Hippocampal formation (tissue), 2 donors: ENCODE measurements at places on chromosomes 7 and 10.

DNA sequence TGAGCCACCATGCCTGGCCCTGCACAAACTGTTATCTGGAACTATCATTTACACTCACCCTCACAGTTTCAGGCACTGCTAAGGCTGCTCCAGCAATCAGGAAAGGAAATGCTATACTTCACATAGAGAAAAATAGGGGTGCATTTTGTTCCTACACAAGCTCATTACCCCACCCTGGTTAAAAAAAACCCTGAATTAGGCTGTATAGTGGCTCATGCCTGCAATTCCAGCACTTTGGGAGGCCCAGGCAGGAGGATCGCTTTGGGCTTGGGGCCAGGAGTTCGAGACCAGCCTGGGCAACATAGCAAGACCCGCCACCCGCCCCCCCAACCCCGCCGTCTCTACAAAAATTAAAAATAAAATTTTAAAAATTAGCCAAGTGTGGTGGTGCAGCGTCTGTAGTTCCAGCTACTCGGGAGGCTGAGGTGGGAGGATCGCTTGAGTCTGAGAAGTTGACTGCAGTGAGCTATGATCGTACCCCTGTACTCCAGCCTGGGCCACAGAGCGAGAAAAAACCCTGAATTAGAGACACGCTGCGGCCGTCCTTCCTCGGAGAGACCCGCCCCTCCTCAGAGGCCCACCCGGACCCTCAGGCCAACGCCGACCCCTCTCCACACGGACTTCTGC lies 539 bp downstream of the PTCD1 start:
- DNase-seq, result no peak

GRCh38 chr10:25907261-25907660 lies 26.8 kb upstream of the MYO3A start:
- no peak for DNase-seq

DNA sequence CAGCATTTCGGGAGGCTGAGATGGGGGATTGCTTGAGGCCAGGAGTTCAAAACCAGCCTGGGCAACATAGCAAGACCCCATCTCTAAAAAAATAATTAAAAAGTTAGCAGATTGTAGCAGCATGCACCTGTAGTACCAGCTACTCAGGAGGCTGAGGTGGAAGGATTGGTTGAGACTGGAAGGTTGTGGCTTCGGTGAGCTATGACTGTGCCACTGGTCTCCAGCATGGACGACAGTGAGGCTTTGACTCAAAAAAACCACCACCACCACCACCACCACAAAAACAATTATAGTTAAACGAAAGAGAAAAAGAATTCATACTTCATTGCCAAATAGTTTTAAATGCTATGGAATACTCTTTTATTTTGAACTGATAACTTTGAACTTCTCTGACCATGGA lies 63.4 kb downstream of the VTI1A start:
- no peak for DNase-seq

GRCh38 chr7:130254555-130254954 lies 12.1 kb upstream of the CPA2 start:
- no peak for DNase-seq

DNA sequence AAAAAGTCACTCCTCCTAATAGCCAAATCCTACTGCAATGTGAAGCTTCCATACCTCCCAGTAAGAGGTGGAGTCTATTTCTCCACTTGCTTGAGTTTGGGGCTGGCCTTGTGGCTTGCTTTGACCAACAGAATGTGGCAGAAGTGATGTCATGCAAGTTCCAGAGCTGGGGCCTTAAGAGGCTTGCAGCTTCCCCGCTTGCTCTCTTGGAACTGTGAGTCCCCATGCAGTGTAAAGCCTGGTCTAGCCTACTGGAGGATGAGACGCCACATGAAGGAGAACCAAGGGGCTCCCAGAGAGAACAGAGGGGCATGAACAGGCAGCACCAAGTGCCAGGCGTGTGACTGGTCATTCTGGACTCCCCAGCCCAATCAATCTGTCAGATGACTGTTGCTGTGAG lies 58.6 kb upstream of the OPALIN start:
- DNase-seq, result peak; percentile 6

- no peak for DNase-seq
Measured at GRCh38 chr7:83178796-83179195, 16.1 kb upstream of the PCLO start.

GRCh38 chr10:129521161-129522025 lies 54.4 kb downstream of the MGMT start:
- DNase-seq, result no peak

DNA sequence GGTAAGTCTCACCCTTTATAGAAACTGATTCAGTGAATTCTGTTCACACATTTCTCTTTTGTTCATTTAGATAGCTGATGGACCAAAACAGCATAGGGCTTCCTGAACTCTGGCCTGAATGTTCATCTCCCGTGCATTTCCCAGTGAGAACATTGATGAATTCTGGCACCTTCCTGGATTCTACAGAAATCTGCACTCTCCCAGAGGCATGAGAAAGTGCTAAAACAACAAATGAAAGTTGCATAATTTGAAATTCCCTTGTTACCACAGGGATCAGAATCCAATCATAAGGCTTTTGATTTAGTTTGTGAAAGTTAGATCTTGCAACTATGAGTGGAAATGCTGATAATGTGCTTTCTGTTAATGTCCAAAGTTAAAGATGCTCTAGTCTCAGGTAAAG lies 29.7 kb upstream of the SCIN start:
- no peak for DNase-seq

- DNase-seq, result no peak
Measured at GRCh38 chr10:113646336-113647201, 17.3 kb downstream of the NRAP start.

- no peak for DNase-seq
Measured at GRCh38 chr7:15567652-15568051, 5.8 kb upstream of the AGMO start.

DNA sequence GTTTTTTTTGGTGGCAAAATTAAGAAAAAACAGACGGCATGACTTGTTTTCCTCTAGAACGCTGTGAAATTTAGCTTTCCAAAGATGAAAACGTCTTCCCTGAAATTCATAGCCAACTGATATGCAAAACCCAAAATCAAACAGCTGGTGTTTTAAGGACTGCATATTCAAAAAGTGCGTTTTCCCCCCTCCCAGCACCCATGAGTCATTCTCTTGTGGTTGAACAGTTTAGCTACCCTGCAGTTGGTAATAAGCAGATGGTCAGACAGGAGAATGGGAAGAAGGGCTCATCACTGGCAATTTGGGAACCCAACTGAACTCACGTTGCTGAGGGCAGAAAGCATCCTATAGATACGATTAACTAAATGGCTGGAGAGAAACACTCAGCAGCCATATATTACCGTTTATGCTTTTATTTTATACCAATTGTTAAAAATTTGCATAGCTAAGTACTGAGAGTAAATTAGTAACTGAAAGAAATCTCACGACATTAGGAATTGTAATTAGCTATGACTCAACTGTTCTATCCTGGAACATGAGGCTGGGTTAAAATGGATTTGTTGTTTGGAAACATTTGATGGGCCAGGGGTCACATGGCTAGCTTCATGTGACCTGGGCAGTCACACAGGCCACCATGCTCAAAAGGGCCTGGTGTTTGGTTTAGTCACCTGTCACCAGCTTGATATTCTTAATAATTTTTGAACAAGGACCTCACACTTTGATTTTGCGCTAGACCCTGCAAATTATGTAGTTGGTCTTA lies 343.1 kb downstream of the PHTF2 start:
- peak; percentile 69 for DNase-seq

DNA sequence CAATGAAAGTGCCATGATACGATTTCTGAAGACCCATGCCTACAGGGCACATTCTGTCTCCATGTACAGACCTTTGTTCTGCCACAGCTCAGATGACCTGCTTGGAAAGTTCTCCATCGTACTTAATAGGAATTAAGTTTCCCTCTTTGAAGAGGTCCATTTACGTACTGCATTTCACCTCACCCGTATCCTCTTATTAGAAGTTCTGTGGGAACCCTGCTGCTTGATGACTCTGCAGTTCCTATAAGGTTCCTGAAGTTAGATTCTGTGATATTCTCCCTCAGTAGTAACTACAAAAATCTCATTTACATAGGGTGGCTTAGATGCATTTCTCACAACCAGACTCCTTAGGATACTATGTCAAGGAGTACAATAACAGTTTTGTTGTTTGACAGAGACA lies 50.9 kb downstream of the MINDY3 start:
- DNase-seq, result no peak

GRCh38 chr7:2813350-2814185 lies 30.5 kb downstream of the GNA12 start:
- DNase-seq, result no peak

DNA sequence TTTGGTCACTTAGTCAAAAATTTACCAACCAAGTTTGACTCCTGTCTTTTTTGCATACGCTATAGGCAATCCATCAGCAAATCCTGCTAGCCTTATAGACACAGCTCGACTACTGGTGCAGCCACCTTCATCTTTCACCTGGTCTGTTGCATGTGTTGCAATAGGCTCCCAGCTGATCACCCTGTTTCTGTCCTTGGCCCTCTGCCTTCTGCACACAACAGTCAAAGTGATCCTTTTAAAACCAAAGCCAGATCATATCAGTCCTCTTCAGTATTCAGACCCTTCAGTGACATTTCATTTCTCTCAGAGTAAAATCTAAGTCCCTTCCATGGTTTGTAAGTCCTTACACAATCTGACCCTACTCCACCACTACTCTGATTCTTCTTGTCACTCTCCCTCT lies 10.9 kb upstream of the CDK6 start:
- no peak for DNase-seq

DNA sequence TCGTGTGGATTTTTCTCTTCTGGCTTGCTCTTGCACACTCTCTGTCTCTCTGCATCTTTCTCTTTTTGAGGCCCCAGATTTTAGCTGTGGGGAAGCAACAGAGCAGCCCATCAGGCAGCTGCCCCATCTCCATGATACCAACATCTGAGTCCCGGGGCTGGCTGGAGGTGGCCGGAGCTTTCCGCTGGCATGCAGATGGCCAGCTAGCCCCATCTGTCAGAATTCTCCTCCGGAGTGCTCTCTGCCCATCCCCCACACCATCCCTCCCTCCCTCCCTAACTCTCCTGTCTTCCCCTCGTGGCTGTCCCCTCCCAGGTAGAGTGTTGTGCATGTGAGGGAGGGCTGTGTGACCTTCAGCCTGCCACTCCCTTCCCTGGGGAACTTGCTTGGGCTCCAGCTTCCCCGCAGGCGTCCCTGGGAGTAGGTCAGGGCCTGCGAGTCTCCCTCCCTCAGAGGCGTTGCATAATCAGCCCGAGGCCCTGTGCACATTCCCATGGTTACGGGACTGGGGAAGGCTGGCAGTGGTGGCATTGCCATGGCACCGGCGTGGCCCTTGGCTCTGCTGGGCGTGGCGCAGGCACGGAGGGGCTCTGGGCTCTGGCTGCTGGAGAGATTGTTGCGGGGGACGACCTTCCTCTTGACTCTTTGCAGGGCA lies 24.7 kb downstream of the GHRHR start:
- peak; percentile 23 for DNase-seq

GRCh38 chr10:96298362-96298761 lies 5.9 kb upstream of the DNTT start:
- DNase-seq, result no peak

- no peak for DNase-seq
Measured at GRCh38 chr7:3386423-3387190, 85.6 kb downstream of the SDK1 start.

- no peak for DNase-seq
Measured at GRCh38 chr7:50207686-50208255, 96.7 kb upstream of the IKZF1 start.

DNA sequence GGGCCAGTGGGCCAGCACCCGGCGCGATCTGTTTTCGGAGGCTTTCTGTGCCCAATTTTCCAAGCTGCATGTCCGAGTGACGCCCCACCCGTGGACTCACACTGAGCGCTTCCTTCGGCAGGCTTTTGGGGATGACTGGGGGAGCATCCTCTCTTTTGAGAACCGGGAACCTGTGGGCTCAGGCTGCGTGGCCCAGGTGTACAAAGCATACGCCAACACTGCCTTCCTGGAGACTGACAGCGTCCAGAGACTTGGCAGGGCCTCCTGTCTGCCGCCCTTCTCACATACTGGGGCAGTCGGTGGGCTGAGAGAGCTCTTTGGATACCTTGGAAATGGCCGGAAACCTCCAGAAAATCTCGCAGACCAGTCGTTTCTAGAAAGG lies 1.0 kb downstream of the ADCK2 start:
- no peak for DNase-seq

DNA sequence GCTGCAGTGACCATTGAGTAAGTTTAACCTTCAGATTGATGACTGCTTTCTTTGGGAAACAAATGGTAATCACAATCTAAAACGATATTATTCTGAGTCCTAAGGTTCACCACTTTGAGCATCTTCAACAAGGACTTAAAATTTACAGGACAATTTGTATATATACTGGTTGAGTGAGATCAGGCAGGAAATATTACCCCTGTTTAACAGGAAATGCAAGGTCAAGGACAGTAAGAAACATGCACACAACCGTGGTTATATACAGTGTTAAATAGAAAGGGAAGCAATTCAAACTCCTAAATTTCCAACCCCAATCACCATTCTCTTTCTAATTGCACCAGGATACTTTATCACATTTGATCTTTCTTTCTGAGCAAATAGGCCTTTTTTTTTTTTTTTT lies 96.1 kb downstream of the ZNF277 start:
- DNase-seq, result no peak

- DNase-seq, result no peak
Measured at GRCh38 chr10:119222537-119222936, 15.2 kb downstream of the GRK5 start.

DNA sequence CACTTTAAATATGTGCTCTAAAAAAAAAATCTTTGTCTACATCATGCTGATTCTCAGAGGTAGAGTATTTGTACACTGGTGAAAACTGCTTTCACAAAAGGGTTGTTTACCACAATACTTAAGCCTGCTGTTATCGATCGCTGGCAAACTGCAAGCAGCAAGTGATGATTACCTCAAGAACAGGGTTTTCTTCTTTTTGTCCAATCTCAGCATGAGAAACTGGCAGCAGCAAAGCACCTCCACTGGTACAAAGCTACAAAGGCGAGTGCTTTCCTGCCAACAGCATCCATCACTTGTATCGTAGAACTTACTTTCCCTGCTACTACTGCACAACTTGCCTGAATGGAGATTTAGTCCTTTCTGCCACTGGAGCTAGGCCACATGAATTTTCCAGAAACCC lies 276.5 kb downstream of the DGKB start:
- DNase-seq, result no peak

DNA sequence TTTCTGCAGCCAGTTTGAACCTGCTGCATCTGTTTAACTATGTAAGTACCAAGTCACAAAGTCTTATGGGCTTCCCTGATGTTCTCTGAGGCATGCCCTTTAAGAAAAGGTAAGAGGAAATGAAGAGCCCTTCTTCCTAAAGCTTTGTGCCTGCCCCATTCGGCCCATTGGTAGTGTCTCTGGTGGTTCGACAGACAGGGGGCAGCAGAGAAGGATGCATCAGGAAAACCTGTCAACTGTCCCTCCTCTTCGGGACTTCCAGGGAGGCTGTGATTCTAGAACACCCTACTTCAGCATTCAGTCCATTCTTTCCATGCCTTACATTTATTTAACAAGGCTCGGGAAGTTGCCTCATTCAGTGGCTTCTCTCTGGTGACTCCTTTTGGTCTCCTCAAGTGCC lies 1.9 kb upstream of the SFRP4 start:
- no peak for DNase-seq

GRCh38 chr10:103765981-103766380 lies 89.4 kb downstream of the SH3PXD2A start:
- DNase-seq, result no peak
